ENCODE measurements at places on chromosomes 5 and 9. TPM values are rescaled to one million over a fixed set of nuclear protein-coding genes. Genes with fewer than 3 reads are reported as not detected.

The SLC22A4 gene
- 2.2 TPM for total RNA-seq

The CER1 gene
- 1.0 TPM for total RNA-seq

The FBP2 gene
- not detected for total RNA-seq

The ARL14EPL gene
- 0.25 TPM for total RNA-seq

The ADAMTS2 gene
- total RNA-seq: 10.5 TPM

The SPATA31D4 gene
- total RNA-seq: not detected

The RETREG1 gene
- 7.8 TPM for total RNA-seq

The PCDHGB3 gene
- total RNA-seq: 0.64 TPM

The VLDLR gene
- total RNA-seq: 47.8 TPM

The OR13D1 gene
- total RNA-seq: not detected

The PCDHGA9 gene
- total RNA-seq: 2.1 TPM

The LHX2 gene
- not detected for total RNA-seq

The GAPT gene
- total RNA-seq: 1.6 TPM

The PRKACG gene
- total RNA-seq: not detected

The SH2D3C gene
- total RNA-seq: 3.4 TPM

The LYRM7 gene
- 8.6 TPM for total RNA-seq

The LOX gene
- 17.4 TPM for total RNA-seq

The DNAH5 gene
- 0.34 TPM for total RNA-seq

The ARHGEF39 gene
- 6.3 TPM for total RNA-seq

The ANXA6 gene
- total RNA-seq: 178 TPM

The SLC34A1 gene
- total RNA-seq: not detected

The EIF4E1B gene
- not detected for total RNA-seq

The PKD2L2 gene
- total RNA-seq: not detected

The PLK2 gene
- 531 TPM for total RNA-seq

The PCA3 gene
- total RNA-seq: not detected

The AGXT2 gene
- not detected for total RNA-seq

The DIPK1B gene
- 56.2 TPM for total RNA-seq

The SOHLH1 gene
- total RNA-seq: not detected

The NR4A3 gene
- 15.4 TPM for total RNA-seq
